ENCODE measurements at places on chromosomes 11 and 22.
A peak's percentile ranks its signal among the peaks of the same experiment; 100 is the strongest.

DNA sequence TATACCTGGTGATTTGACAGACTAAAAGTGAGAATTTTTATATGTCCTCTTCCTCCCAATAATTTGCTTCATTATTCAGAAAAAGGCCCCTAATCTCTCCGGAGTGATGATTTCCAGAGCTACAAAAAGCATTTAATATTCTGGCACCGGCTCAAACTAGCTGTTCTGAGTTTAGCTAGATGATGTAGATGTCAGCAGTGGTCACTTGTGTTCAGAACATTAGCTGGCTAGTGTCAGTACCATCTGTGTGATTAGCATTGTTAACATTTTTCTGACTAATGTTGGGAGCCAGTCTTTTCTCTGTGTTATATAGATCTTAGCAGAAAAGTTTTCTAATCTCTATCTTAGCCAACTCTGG is 68.7 kb upstream of the RRM1 start:
- DNase-seq, result no peak

DNA sequence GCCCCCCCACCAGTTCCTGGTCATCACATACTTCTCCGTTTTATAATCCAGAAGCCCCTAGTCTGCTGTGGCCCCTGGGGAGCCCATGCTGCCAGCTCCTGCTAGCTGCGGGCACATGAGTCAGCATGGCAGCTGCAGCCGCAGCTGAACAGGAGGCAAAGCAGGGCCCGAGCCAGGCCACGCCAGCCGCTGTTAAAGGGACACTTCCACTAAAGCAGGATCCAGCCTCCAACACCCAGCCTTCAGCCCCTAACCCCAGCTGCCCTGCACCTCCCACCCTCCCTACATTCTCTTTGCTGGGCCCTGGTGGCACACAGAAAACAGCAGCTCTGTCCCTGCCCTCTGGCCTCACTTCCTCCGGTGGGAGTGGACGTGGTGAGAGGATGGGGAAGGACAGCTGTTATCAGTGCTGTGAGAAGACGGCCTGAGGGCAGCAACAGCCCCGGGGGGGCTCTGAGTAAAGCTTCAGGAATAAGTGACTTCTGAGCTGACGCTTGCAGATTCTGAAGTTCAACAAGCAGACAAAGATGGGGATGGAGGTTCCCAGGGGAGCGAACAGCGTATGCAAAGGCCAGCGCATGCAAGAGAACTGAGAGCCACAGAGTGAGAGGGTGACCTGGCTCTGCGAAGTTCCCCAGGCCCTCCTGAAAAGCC is 688 bp upstream of the LRRC74B start:
- DNase-seq, result no peak

- no peak for DNase-seq
These were observed 103.5 kb downstream of the C11orf58 start for GRCh38 chr11:16841984-16842383.

DNA sequence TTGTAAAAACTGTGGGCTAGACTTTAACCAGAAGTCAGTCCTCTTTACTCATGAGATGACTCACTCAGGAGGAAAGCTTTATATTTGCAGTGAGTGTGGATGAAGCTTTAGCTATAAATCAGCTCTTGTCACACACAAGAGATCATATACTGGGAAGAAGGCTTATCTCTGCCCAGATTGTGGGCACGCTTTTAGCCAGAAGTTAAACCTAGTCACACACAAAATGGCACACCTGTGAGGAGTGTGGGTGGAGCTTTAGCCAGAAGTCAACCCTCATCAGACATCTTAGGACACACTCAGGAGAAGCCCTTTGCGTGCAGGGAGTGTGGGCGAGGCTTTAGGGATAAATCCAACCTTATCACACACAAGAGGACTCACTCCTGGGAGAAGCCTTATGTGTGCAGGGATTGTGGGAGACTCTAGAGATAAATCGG is 706.9 kb upstream of the LUZP2 start:
- no peak for DNase-seq

DNA sequence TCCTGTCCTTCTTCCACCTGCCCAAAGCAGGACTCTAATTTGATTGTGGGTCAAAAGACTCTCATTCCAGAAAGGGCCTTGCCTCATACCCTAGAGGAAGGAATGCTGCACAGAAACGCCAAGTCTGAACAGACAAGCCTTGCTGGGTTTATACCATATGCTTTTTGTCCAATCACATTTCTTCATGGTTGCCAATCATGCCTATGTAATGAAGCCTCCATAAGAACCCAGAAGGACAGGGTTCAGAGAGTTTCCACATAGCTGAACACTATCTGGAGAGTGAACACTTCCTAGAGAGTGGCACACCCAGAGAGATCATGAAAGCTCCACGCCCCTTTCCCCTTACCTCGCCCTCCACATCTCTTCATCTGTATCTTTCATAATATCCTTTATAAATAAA is 4.8 kb upstream of the SAA2 start:
- DNase-seq, result no peak

- DNase-seq, result peak; percentile 31
These were observed 8.5 kb downstream of the DCHS1 start for GRCh38 chr11:6646918-6647679.

GRCh38 chr11:45568049-45568448 is 97.4 kb downstream of the CHST1 start:
- no peak for DNase-seq

DNA sequence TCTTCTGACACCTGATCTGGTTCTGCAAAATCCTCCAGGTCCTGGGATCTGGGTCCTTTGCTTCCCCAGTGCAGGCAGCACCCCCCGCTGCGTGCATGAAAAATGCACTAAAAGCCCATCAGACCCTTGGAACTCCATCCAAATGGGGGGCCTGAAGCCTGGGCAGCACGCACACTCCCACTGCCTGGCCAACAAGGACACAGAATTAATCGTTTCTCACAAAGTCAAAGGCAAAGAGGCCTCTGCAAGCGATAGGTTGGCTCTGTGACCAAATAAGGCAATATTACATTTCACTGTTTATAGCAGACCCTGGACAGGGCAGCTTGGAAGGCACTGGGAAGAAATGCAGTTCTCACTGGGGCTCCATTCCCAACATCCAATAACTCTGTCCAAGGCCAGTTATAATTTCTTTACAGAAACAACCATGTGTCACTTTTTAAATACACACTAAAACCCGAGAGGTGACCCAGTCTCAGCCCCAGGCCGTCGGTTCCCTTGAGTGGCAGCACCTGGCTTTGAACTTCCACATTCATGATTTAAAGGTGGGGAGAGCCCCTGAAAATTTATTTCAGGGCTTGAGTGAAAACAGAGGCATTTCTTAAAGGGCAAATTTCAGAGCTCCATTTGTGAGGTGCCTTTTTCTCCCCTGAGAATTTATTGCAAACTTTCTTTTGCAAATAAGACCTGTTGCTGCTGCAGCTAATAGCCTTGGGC is 114.4 kb upstream of the ANO1 start:
- DNase-seq, result no peak

DNA sequence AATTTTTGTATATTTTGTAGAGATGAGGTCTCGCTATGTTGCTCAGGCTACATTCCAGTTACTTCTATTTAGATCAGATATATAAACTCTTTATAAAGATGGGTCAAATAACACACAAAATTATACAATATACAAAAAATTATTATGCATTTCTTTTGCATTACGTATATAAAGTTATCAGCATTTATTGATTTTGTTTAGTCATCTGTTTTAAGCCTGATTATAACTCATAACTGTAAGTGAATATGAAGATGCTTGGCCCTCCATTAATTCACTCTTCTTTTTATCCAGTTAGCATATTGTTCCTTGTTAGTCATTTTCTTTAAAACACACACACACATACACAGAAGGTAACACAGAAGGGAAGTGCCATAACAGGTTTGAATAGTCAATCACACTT is 14.5 kb downstream of the AQP11 start:
- no peak for DNase-seq

GRCh38 chr11:10395166-10395897 is 59.7 kb upstream of the AMPD3 start:
- DNase-seq, result no peak

DNA sequence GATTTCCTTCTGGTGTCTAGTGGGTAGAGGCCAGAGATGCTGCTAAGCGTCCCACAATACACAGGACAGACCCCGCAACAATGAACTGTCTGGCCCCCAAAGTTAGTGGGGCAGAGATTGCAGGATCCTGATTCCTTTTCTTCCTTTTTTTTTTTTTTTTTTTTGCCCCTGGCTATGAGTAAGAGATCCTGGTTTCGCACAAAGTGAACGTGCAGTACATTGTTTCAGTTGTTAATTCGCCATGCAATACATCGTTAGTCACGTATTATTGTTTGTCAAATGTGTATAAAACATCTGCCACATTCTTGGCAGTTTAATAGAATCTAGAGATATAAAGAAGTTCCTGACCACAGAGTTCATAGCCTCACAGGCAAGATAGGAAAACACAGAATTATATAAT is 20.2 kb downstream of the ST3GAL4 start:
- DNase-seq, result peak; percentile 39

GRCh38 chr11:73171436-73172161 is 29.5 kb upstream of the FCHSD2 start:
- no peak for DNase-seq

DNA sequence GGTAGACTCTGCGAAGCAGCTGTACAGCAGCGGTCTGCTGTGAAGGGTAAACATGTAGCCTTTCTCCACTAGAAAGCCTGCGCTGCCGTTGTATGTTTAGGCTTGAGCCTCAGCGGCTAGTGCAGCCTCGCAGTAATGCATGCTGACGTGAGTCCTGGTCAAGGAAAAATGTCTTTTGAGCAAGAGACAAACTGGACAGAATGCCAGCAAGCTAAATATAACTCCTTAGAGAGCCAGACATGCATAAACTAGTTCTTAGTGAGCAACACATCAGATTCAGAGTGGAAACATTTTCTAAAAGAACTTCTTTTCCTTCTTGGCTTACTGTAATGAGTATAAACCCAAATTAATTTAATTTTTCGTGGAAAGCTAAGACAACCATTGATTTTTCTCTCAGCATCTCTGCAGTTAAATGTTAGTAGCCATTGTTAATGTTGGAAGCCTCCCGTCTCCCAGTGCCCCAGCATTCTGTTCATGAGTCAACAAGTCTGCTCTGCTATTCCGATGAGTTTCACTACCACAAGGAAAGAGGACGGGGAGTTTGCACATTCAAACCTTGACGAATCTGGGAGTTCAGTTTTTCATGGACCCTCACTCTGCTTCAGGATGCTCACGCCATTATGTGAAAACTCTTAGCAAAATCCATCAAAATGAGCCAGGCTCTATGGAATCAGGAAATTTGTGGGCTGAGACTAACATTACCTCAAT is 51.4 kb downstream of the JAM3 start:
- peak; percentile 73 for DNase-seq

- DNase-seq, result no peak
These were observed 76.6 kb downstream of the WT1 start for GRCh38 chr11:32358729-32359128.

Measured in BJ (cell line).